Stimulated activated CD4-positive, alpha-beta T cell treated with anti-CD3 and anti-CD28 coated beads, TNF-alpha, amount 100 ng/mL, for 1 hour (primary cell): ENCODE measurements at places on chromosomes 1 and 21.

- no peak for DNase-seq
These were observed 1.9 kb downstream of the DPYD start for GRCh38 chr1:97918961-97919360.

DNA sequence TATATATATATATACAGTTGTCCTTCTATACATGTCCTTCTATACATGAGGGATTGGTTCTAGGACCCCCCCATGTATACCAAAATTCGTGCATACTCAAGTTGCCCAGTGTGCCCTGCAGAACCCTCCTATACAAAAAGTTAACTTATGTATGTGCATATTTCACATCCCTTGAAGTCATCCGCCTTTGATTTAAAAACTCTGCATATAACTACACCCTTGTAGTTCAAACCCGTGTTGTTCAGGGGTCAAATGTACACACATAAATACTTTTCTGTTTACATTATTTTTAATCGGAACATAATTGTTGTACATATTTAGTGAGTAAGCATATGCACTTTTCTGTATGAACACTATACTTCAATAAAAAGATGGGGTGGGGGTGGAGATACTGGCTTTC lies 7.7 kb upstream of the ABL2 start:
- no peak for DNase-seq

- no peak for DNase-seq
These were observed 35.2 kb upstream of the SYT2 start for GRCh38 chr1:202745323-202745888.

DNA sequence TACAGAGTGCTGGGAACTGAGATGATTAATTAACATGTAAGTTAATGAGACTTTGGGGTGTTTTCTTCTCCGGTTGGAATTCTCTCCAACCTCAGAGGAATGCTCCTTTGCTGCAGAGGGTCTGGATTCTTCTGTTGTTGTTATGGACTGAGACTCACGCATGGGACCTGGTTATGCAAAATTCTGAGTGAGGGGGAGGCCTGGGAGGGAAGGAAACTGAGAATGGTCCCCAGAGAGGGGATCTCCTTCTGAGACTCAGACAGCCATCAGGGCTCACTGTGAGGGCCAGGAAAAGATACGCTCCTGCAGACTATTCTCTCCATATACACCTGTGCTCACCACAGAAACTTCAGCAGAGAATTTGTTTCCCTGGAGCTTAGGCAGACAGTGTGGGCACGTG lies 56.3 kb downstream of the HTR6 start:
- no peak for DNase-seq

DNA sequence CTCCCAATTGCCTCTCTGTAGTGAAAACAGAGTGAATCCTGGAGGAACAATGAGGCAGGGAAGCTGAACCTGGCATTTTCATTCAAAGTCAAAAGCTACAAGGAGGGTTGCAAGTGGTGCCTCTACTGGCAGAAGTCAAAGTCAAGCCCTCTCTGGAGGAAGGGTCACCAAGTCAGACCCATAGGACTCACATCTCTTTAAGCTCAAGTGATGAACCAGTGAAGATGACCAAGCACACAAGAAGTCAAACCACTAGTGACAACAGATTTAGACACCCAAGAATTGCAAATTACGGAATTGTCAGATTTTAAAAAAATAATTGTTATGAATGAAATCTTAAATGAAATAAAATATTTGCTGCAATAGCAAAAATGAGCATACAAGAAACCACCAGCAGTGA lies 81.1 kb upstream of the ATP1B1 start:
- DNase-seq: no peak

- no peak for DNase-seq
These were observed 19.7 kb upstream of the CAPZB start for GRCh38 chr1:19504796-19505692.

- DNase-seq: no peak
These were observed 3.9 kb upstream of the NHLH1 start for GRCh38 chr1:160363010-160363409.

DNA sequence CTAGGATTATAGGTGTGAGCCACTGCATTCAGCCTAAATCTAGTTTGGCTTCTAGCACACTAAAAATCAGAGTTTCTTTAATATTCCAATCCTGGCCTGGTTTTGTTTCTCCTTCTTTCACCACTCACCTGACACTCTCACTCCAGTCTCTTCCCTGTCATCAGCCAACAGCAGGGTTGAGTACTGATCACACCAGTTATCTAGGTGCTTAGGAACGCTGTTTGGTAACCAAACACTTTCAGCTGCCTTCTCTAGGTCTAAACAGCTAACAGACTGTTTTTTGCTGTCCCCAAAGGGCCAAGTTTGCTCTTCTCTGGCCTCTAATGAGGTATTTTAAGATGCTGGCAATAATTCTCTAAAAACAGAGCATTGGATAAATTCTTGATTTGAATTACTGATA lies 17.7 kb upstream of the FRRS1 start:
- no peak for DNase-seq

GRCh38 chr1:155253208-155253607 lies 2.1 kb downstream of the ENTREP3 start:
- DNase-seq: no peak

- DNase-seq: no peak
These were observed 63.1 kb downstream of the TMPRSS15 start for GRCh38 chr21:18340387-18340942.

GRCh38 chr1:185961664-185962063 lies 227.5 kb downstream of the HMCN1 start:
- DNase-seq: no peak

GRCh38 chr21:42624095-42624790 lies 29.2 kb upstream of the PDE9A start:
- no peak for DNase-seq

DNA sequence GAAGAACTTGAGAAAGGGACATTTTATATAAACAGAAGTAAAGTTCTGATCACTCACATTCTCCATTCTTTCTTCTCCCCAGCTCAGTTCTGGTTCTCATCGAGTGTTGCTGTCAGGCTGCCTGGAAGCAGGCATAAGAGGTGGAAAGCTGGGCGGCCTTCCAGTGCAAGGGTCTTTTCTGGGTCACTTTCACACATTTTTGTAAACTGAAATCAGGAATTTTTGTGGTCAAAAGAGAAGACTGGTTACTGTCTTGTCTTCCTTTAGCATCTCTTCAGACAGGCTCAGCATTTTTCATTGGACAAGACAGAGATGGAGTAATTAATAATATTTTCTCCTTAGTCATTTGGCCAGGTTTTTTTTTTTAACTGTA lies 93.7 kb downstream of the CTH start:
- no peak for DNase-seq

GRCh38 chr21:40200946-40201345 lies 333.7 kb downstream of the PCP4 start:
- DNase-seq: no peak

GRCh38 chr1:37883671-37884070 lies 24.3 kb upstream of the MTF1 start:
- no peak for DNase-seq

DNA sequence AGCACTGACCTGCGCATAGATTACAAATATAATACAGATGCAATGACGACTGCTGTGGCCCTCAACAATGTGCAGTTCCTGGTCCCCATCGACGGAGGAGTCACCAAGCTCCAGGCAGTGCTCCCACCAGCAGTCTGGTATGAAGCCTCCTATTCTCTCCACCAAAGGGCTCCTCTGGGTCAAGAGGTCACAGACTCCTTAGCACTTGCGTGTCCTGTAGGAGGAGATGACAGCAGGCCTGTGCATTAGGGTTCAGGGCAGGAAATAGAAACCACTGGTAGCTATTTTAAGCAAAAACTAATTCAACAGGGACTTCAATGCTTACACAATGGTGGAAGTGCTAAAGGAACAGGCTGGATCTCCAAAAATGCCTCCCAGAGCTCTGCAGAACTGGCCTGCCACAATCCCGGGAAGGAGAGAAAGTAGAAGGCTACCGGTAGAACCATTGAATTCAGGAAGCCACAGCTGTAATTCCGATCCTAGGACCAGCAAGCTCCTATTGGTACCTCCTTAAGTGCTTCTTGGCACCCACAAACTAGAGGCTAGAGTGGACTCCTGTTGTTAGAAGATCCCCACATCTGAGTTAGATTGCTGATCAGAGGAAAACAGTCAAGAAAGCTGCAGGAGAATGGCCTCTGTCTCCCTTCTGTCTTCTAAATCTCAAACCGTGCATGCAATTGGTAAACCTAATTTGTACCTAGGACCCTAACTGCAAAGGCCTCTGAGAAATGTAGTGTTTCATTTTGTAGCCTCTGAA lies 12.7 kb upstream of the DYNLT5 start:
- no peak for DNase-seq

DNA sequence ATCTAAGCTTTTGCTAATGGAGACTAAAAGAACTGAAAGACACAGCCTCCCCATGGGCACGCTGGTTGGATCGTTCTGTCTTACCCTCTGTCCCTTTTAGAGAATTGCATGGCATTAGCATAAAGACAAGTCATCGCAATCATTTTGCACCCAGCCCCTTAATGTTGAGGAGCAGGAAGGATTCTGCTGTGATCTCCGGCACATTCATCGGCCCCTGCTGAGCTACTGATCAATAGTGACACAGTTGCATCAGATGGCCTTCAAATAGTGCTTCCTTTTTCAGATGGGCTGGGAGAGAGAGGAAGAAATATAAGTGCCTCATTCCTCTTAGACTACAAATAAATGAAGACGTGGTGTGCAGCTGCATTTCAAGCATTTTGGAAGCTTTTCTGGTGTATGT lies 75.4 kb downstream of the NOS1AP start:
- DNase-seq: no peak

DNA sequence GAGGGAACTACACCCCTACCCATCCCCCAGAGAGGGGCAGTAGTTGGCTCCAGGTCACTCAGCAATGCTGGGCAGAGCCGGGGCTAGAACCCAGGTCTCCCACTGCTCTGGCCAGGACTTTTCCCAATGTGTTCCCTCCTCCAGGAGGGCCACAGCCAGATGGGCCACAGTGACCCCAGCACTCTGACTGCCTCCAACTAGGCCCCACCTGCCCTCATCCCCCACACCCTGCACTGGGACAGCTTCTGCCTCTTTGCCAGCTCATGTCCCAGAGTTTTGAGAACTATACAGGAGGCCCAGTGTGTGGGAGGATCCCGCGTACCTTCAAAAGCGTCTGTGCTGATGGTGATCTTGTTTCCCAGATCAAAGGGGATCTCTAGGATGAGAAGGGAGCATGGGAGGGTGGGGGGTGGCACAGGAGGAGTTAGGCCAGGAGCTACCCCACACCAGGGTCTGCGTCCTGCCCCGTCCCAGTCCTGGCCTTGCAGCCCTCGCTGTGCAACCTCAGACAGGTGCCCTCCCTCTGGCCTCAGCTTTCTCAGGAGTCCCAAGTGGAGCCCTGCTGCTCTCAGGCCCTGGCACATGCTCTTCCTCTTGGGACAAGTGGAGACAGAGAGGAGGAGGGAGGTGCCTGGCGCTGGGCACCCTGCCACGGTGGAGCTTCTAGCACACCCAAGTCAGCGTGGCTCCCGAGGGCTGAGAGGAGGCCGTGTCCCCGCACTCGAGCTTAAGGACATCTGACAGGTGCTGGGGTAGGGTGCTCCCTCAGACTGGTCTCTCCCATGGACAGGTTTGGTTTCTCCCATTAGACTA lies 22.0 kb downstream of the MYOM3 start:
- no peak for DNase-seq

DNA sequence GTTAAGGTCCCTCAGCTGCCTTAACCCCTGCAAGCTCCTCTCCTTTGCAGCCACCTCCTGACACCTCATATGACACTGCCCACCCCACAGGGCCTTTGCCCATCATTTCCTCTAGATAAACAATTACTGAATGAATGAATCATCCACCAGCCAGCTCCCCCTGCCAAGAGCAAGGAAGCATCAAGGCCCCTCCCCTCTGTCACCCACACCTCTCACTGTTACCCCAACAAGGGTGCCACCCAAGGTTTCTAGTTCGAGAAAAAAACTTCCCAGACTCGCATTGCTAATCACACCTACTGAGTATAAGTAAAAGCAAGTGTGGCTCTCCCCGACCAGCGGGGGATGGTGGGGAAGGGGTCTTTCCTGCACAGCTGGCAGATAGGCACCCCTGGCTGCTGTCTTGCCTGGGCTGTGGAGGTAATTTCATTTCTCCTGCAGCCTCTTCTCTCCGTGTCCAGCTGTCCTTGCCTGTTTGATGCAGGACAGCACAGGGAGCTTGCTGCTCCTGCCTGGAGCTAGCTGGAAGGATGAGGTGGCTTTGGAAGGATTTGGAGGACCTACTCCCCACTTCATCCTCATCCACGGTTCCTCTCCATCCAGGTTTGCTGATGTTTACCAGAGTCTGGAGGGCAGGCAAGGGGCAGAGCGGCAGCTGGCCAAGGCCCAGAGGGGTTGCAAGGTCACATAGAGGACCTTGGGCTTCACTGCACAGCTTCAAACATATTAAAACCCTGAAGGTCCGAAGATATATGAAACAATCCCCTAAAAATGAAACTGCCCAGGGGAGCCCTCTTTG lies 33.1 kb upstream of the LBR start:
- DNase-seq: no peak

DNA sequence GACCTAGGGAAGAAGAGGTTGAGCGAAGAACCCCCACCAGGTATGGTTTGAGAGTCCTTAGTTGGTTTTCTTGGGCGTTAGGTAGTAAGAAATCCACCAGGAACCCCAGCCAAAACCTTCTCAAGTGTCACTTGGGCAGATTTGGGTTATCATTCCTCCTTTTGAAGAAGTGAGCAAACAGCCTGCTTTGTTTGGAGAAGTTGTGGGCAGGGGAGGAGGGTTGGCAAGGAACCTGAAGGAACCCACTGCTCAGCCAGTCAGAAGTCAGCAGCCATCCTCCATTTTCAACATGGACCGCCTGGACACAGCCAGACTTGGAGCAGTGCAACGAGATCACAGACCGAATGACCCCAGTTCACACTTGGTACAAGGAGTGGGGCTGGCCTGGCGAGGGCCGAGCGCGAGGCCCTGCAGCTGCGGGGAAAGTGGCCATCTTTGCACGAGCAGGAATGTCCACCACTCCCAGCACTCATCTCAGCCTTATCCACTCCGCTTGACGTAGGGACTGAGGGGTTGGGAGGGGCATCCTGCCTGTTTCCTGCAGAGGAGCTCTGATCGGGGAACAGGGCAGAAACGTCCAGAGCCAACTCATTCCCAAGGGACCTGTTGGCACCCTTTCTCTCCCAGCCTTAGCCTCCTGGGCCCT lies 7.2 kb downstream of the ADPRS start:
- DNase-seq: no peak

DNA sequence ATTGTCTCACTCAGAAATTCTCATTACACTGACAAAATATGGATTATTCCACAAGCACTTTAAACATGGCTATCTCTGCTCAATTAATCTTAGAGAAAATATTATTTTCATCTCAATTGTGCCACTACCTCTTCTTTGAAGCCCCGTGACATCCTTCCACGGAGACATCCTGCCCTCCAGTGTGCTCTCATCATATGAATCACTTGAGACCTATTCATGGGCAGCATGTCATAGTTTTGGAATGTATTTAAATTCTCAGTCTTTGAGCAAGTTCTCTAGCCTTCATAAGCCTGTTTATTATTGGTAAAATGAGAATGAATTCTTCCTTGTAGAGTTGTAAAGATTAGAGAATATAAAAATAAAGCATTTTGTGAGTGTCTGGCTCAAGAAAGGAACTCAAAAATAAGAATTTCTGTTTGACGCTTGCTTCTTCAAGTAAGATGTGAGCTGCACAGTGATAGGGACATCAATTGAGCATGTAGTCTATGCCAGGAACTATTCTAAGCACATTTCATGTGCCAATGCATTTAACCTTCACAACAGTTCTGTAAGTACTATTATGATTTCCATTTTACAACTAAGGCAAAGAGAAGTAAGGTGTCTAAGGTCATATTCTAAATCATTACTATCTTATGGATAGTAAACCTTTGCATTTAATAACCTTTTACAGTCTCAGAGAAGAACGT lies 557.4 kb upstream of the ZRANB2 start:
- DNase-seq: no peak
